A549 treated with DMSO at 1 μM for 4 hours (cell line): ENCODE measurements at places on chromosomes 6 and 20. TPM values are rescaled to one million over a fixed set of nuclear protein-coding genes. Genes with fewer than 3 reads are reported as not detected.

Gene HSPA12B
- total RNA-seq, result 0.28 to 0.53 TPM (median 0.38 TPM) in 5 replicates

Gene PROKR2
- not detected in 5 replicates for total RNA-seq

Gene ARMH2
- total RNA-seq, result not detected in 5 replicates

Gene TTPAL
- total RNA-seq, result 13.3 to 18.3 TPM (median 14.4 TPM) in 5 replicates

Gene FAM184A
- 0.07 TPM in 1 of 5 replicates, not detected in the others for total RNA-seq

Gene DZANK1
- 2.8 to 3.2 TPM (median 2.8 TPM) in 5 replicates for total RNA-seq

Gene CCN2
- total RNA-seq, result 22.6 to 39.7 TPM (median 26.4 TPM) in 5 replicates

Gene HLA-DOA
- not detected in 5 replicates for total RNA-seq

Gene FRK
- 1.5 to 2.1 TPM (median 1.8 TPM) in 5 replicates for total RNA-seq

Gene NKAIN4
- 6.3 to 10.1 TPM (median 7.0 TPM) in 5 replicates for total RNA-seq

Gene CPXM1
- not detected in 5 replicates for total RNA-seq

Gene CPNE5
- 0.06 to 0.15 TPM (median 0.11 TPM) in 5 replicates for total RNA-seq

Gene ENPP5
- not detected in 5 replicates for total RNA-seq

Gene MICA
- 26.7 to 28.7 TPM (median 27.5 TPM) in 5 replicates for total RNA-seq

Gene PRR18
- total RNA-seq, result 0.07 to 0.33 TPM (median 0.07 TPM) in 5 replicates

Gene NTSR1
- total RNA-seq, result 0.10 to 0.33 TPM (median 0.20 TPM) in 5 replicates

Gene LPA
- 0.02 to 0.03 TPM in 2 of 5 replicates, not detected in the others for total RNA-seq

Gene WTAP
- 67.7 to 79.1 TPM (median 74.4 TPM) in 5 replicates for total RNA-seq

Gene MLIP
- not detected in 5 replicates for total RNA-seq

Gene C6orf163
- total RNA-seq, result 0.15 to 0.19 TPM (median 0.17 TPM) in 3 of 5 replicates, not detected in the others

Gene CGA
- 0.19 to 0.20 TPM (median 0.19 TPM) in 3 of 5 replicates, not detected in the others for total RNA-seq
